ENCODE measurements at places on chromosomes 2 and 18. TPM values are rescaled to one million over a fixed set of nuclear protein-coding genes. Genes with fewer than 3 reads are reported as not detected.

ALK gene
- total RNA-seq: 2.1 TPM

MFSD6 gene
- 1.5 TPM for total RNA-seq

DTNA gene
- total RNA-seq: 13.3 TPM

CNTNAP5 gene
- total RNA-seq: 1.1 TPM

REG1B gene
- not detected for total RNA-seq

NOSTRIN gene
- not detected for total RNA-seq

AKAIN1 gene
- not detected for total RNA-seq

KIF1A gene
- 90.9 TPM for total RNA-seq

OSR1 gene
- total RNA-seq: 0.45 TPM

MYOM1 gene
- total RNA-seq: 1.4 TPM

FZD7 gene
- 91.0 TPM for total RNA-seq

IL18R1 gene
- not detected for total RNA-seq

MYL1 gene
- total RNA-seq: not detected

PSME4 gene
- total RNA-seq: 65.9 TPM

SCN9A gene
- total RNA-seq: 0.86 TPM

- no peak overlapping the region for H3K4me3 ChIP-seq
- no peaks in the 10 kb centered on the region for H3K36me3 ChIP-seq
- no peak overlapping the region for H3K27ac ChIP-seq
- no peaks in the 10 kb centered on the region for H3K27me3 ChIP-seq
- no peak for DNase-seq
- no peaks in the 10 kb centered on the region for H3K4me1 ChIP-seq
Measured at GRCh38 chr2:141439524-141439923, 691.3 kb downstream of the LRP1B start.

GRCh38 chr2:212539072-212539880, 674 bp upstream of the ERBB4 start:
- H3K4me1 ChIP-seq: peaks cover 26% of the 10 kb centered on the region
- DNase-seq: no peak
- H3K4me3 ChIP-seq: peak overlapping the region; percentile 94
- H3K36me3 ChIP-seq: no peaks in the 10 kb centered on the region
- H3K27ac ChIP-seq: no peak overlapping the region
- peaks cover 47% of the 10 kb centered on the region for H3K27me3 ChIP-seq

DNA sequence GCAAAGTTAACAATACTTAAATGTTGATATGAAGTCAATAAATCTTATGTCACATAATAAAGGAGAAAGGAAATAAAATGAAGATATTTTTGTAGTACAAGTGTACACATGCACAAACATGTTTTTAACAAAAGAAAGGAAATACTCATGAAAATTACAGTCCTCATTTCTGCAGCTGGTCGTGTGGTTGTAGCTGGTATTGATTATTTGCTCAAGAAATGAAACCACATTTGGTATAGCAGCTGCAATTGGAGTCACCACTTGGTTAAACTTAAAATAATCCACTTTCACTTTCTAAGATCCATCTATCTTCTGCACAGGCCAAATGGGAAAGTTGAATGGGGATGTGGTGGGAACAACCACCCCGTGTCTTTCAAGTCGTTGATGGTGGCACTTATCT, 580.5 kb upstream of the NRXN1 start:
- DNase-seq: no peak
- H3K27me3 ChIP-seq: no peaks in the 10 kb centered on the region

- H3K4me1 ChIP-seq: no peaks in the 10 kb centered on the region
- H3K27ac ChIP-seq: no peak overlapping the region
- no peaks in the 10 kb centered on the region for H3K36me3 ChIP-seq
- H3K4me3 ChIP-seq: no peak overlapping the region
- DNase-seq: no peak
- no peaks in the 10 kb centered on the region for H3K27me3 ChIP-seq
Measured at GRCh38 chr2:19649142-19649541, 252.6 kb downstream of the TTC32 start.

GRCh38 chr2:153308466-153308865, 170.1 kb downstream of the RPRM start:
- no peaks in the 10 kb centered on the region for H3K4me1 ChIP-seq
- DNase-seq: no peak
- H3K27me3 ChIP-seq: no peaks in the 10 kb centered on the region
- no peak overlapping the region for H3K4me3 ChIP-seq
- no peak overlapping the region for H3K27ac ChIP-seq
- no peaks in the 10 kb centered on the region for H3K36me3 ChIP-seq

DNA sequence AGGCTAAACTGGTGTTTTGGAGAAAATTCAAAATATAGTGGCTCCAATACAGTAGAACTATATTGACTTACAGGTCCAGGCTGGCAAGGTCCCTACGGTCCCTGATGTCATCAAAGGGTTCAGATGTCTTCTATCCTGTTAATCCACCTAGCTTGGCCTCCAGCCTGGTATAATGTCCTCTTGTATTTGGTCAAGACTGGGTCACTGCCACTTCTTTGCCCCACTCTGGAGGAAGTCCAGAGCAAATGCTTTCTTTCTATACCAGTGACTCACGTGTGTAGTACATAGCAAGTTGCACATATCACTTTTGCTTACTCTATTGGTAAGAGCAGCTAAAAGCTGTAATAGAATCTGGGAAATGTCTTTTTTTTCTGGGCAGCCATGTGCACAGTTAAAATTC, 80.8 kb downstream of the LCLAT1 start:
- H3K36me3 ChIP-seq: peaks cover 12% of the 10 kb centered on the region
- no peak overlapping the region for H3K27ac ChIP-seq
- DNase-seq: no peak

- H3K4me3 ChIP-seq: no peak overlapping the region
- no peak overlapping the region for H3K27ac ChIP-seq
- peaks cover 6% of the 10 kb centered on the region for H3K36me3 ChIP-seq
- no peaks in the 10 kb centered on the region for H3K27me3 ChIP-seq
Measured at GRCh38 chr2:74314107-74314506, 29.1 kb downstream of the SLC4A5 start.

DNA sequence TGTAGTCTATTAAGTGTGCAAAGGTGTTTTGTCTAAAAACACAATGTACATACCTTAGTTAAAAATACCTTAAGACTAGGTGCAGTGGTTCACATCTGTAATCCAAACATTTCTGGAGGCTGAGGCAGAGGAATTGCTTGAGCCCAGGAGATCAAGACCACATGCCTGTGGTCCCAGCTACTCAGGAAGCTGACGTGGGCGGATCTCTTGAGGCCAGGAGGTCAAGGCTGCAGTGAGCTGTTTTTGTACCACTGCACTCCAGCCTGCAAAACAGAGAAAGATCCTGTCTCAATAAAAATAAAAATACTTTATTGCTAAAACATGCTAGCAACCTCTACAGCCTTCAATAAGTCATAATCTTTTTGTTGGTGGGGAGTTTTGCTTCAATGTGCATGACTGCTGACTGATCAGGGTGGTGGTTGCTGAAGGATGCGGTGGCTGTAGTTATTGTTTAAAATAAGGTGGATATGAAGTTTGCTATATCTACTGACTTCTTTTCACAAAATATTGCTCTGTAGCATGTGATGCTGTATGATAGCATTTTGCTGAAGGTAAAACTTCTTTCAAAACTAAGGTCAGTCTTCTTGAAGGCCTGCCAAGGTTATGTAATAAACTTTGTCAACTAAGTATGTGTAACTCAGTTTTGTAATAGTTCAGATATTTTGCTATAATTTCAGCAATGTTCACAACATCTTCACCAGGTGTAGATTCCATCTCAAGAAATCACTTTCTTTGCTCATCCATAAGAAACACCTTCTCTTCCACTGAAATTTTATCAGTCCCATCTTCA, 1238.0 kb upstream of the NRXN1 start:
- H3K27ac ChIP-seq: no peak overlapping the region
- DNase-seq: no peak

- H3K4me1 ChIP-seq: peaks cover 42% of the 10 kb centered on the region
- H3K27me3 ChIP-seq: no peaks in the 10 kb centered on the region
- DNase-seq: no peak
- no peak overlapping the region for H3K27ac ChIP-seq
- H3K36me3 ChIP-seq: peaks cover 2% of the 10 kb centered on the region
Measured at GRCh38 chr2:99708231-99708630, 218.4 kb upstream of the REV1 start.

GRCh38 chr2:72889991-72890390, 2.8 kb downstream of the SPR start:
- H3K36me3 ChIP-seq: no peaks in the 10 kb centered on the region
- DNase-seq: no peak
- H3K4me1 ChIP-seq: peaks cover 9% of the 10 kb centered on the region
- H3K27ac ChIP-seq: no peak overlapping the region
- H3K27me3 ChIP-seq: peaks cover 50% of the 10 kb centered on the region
- no peak overlapping the region for H3K4me3 ChIP-seq

GRCh38 chr2:179243046-179243445, 21.6 kb downstream of the SESTD1 start:
- peaks cover 30% of the 10 kb centered on the region for H3K4me1 ChIP-seq
- peaks cover 23% of the 10 kb centered on the region for H3K36me3 ChIP-seq
- no peak overlapping the region for H3K4me3 ChIP-seq
- no peak overlapping the region for H3K27ac ChIP-seq

GRCh38 chr2:10760794-10761504, 39.5 kb downstream of the ATP6V1C2 start:
- H3K4me3 ChIP-seq: no peak overlapping the region
- no peak for DNase-seq
- H3K27me3 ChIP-seq: no peaks in the 10 kb centered on the region
- H3K4me1 ChIP-seq: peaks cover 9% of the 10 kb centered on the region

- H3K4me3 ChIP-seq: no peak overlapping the region
- H3K36me3 ChIP-seq: peaks cover 17% of the 10 kb centered on the region
- no peaks in the 10 kb centered on the region for H3K4me1 ChIP-seq
- no peak overlapping the region for H3K27ac ChIP-seq
- DNase-seq: no peak
Measured at GRCh38 chr18:41484069-41484468, 471.0 kb upstream of the PIK3C3 start.

DNA sequence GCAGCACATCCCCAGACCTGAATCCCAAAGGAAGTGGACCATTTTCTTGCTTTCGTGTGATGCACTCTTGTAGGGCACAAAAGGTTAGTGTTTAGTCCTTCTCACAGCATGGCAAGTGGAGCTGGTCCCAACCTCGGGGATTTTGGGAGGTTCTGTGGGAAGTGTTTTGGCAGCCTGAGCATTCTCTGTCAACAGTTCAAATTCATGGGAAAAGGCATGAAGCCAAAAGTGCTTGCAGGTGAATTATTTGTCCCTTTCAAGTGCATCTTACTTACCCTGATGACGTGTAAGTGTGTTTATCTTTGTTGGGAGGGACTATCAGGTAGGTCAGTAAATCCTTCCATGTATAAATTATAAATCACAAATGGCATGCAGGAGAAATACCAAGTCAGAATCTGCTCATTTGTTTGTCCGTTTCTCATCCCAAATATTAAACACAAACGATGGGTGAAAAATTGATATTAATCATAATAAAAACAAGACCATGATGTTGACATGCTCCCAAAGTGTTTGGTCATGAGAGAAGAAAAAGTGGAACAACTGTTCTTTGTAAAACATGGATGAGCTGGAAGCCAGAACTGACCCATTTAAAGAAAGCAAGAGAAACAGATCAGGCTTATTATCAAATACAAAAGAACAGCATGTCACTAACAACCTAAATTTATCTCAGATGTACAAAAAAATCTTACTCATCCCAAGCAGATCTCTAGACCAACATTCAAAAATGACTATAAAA, 57.6 kb downstream of the EPHA4 start:
- no peaks in the 10 kb centered on the region for H3K36me3 ChIP-seq
- no peaks in the 10 kb centered on the region for H3K27me3 ChIP-seq
- no peak overlapping the region for H3K4me3 ChIP-seq
- peaks cover 38% of the 10 kb centered on the region for H3K4me1 ChIP-seq

- no peaks in the 10 kb centered on the region for H3K36me3 ChIP-seq
- no peak for DNase-seq
- peaks cover 2% of the 10 kb centered on the region for H3K27me3 ChIP-seq
- H3K4me1 ChIP-seq: no peaks in the 10 kb centered on the region
Measured at GRCh38 chr2:24993406-24994145, 21.8 kb upstream of the DNAJC27 start.

DNA sequence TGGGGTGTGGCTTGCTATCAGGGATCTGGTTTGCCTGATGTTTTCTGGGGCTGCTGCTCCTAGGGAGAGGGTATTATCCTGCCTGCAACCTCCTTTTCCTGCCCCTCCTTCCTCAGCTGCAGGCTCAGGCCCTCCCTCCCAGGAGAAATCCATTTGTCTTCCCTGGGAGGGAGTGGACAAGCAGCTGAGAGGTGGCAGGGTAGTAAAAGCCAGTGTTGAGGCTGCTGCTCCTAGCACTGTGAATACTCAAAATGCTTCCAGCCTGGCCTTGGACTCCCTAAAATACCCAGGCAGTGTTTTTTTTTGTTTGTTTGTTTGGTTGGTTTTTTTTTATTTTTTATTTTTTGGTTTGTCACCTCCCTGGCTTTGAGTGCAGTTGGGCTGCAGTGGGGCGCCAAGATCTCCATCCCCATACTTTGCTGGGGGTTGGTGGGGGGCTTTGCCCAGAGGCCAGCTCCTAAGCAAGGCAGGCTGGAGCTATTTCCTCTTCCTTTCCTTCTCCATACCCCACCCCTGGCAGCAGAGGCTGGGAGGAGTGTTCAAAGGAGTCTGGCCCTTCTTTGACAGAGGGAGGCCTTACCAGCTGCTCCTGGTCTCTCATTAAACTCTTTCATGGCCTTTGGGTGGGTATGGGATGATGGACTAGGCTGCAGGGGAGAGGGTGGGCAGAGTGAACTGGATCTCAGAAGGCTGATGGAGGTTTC, 13.6 kb downstream of the HOXD3 start:
- DNase-seq: no peak
- H3K27ac ChIP-seq: no peak overlapping the region
- H3K36me3 ChIP-seq: no peaks in the 10 kb centered on the region
- peaks cover 17% of the 10 kb centered on the region for H3K4me1 ChIP-seq

DNA sequence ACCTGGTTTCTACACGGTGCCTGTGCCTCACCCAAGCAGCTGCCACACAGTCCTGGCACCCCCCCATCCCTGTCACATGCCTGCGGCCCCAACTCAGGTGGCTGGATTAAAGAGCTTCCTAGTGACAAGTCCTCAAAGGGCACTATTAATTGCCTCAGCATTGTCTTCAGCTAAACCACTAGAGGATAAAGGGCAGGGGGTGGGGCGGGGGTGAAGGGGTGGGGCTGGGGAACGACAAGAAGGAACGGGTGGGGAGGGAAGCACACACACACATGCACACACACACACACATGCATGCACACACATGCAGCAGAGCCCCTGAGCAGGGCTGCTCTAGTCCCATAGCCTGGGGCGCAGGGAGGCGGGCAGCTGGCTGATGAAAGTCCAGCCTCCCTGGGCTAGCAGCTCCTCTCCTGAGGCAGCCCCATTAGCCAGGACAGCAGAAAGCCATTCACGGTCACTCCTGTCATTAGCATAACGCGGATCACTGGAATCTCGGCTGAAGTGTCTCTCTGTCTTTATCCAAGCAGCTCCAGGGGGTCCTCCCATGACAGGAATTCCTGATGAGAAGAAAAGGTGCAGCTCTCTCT, 7.4 kb upstream of the TEX261 start:
- peaks cover 13% of the 10 kb centered on the region for H3K27me3 ChIP-seq
- H3K36me3 ChIP-seq: no peaks in the 10 kb centered on the region
- peak; percentile 49 for DNase-seq
- peaks cover 23% of the 10 kb centered on the region for H3K4me1 ChIP-seq
- H3K27ac ChIP-seq: no peak overlapping the region
